ENCODE measurements at places on chromosomes 16 and 17. TPM values are rescaled to one million over a fixed set of nuclear protein-coding genes. Genes with fewer than 3 reads are reported as not detected.

- no peaks in the 10 kb centered on the region for H3K27me3 ChIP-seq
- no peak for DNase-seq
These were observed 12.9 kb downstream of the SYCE1L start for GRCh38 chr16:77211880-77212740.

GRCh38 chr17:49437696-49438435 is 23.2 kb upstream of the PHB1 start:
- no peak overlapping the region for H3K4me3 ChIP-seq
- no peaks in the 10 kb centered on the region for H3K36me3 ChIP-seq
- DNase-seq = no peak
- peaks cover 11% of the 10 kb centered on the region for H3K27me3 ChIP-seq
- H3K4me1 ChIP-seq = no peaks in the 10 kb centered on the region
- H3K27ac ChIP-seq = no peak overlapping the region

GRCh38 chr16:77374384-77374783 is 60.5 kb downstream of the ADAMTS18 start:
- H3K27ac ChIP-seq = no peak overlapping the region
- H3K4me3 ChIP-seq = no peak overlapping the region
- DNase-seq = no peak
- no peaks in the 10 kb centered on the region for H3K27me3 ChIP-seq
- H3K4me1 ChIP-seq = no peaks in the 10 kb centered on the region
- no peaks in the 10 kb centered on the region for H3K36me3 ChIP-seq

GRCh38 chr17:39777534-39778365 is 40.0 kb downstream of the GRB7 start:
- H3K4me1 ChIP-seq = no peaks in the 10 kb centered on the region
- no peak overlapping the region for H3K4me3 ChIP-seq
- peaks cover 44% of the 10 kb centered on the region for H3K27me3 ChIP-seq
- no peaks in the 10 kb centered on the region for H3K36me3 ChIP-seq
- no peak overlapping the region for H3K27ac ChIP-seq

GRCh38 chr17:39739885-39740356 is 2.2 kb downstream of the GRB7 start:
- peaks cover 7% of the 10 kb centered on the region for H3K4me1 ChIP-seq
- no peak overlapping the region for H3K4me3 ChIP-seq
- no peaks in the 10 kb centered on the region for H3K36me3 ChIP-seq
- DNase-seq = no peak

DNA sequence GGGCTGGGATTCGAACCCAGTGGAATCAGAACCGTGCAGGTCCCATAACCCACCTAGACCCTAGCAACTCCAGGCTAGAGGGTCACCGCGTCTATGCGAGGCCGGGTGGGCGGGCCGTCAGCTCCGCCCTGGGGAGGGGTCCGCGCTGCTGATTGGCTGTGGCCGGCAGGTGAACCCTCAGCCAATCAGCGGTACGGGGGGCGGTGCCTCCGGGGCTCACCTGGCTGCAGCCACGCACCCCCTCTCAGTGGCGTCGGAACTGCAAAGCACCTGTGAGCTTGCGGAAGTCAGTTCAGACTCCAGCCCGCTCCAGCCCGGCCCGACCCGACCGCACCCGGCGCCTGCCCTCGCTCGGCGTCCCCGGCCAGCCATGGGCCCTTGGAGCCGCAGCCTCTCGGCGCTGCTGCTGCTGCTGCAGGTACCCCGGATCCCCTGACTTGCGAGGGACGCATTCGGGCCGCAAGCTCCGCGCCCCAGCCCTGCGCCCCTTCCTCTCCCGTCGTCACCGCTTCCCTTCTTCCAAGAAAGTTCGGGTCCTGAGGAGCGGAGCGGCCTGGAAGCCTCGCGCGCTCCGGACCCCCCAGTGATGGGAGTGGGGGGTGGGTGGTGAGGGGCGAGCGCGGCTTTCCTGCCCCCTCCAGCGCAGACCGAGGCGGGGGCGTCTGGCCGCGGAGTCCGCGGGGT is at the start of gene CDH1:
TSS of gene CDH1 (plus strand) at position 247 of the 684 bp plus-strand sequence. CDS start at position 371, 124 bp downstream.
- H3K36me3 ChIP-seq = no peaks in the 10 kb centered on the region
- H3K27ac ChIP-seq = no peak within 1 kb of the TSS
- H3K4me1 ChIP-seq = peaks cover 5% of the 10 kb centered on the region
- H3K27me3 ChIP-seq = peaks cover 32% of the 10 kb centered on the region
- H3K4me3 ChIP-seq = peak within 1 kb of the TSS; percentile 31

Gene ARL5C
- total RNA-seq = not detected

- DNase-seq = no peak
- peaks cover 3% of the 10 kb centered on the region for H3K36me3 ChIP-seq
- no peak overlapping the region for H3K27ac ChIP-seq
- peaks cover 16% of the 10 kb centered on the region for H3K4me1 ChIP-seq
- no peaks in the 10 kb centered on the region for H3K27me3 ChIP-seq
- H3K4me3 ChIP-seq = no peak overlapping the region
These were observed 173.0 kb upstream of the RBL2 start for GRCh38 chr16:53261276-53261675.

- no peaks in the 10 kb centered on the region for H3K36me3 ChIP-seq
- H3K27ac ChIP-seq = no peak overlapping the region
- H3K4me1 ChIP-seq = peaks cover 7% of the 10 kb centered on the region
- no peak for DNase-seq
- H3K27me3 ChIP-seq = no peaks in the 10 kb centered on the region
- H3K4me3 ChIP-seq = no peak overlapping the region
These were observed 10.6 kb downstream of the KSR1 start for GRCh38 chr17:27466743-27467375.
